Stimulated activated memory B cell treated with anti-CD40 and anti-IgM and Interleukin-4, amounts not matched to agents 10 μg/mL and 1 μg/mL and 100 μg/mL, for 72 hours (primary cell): ENCODE measurements at places on chromosomes 11 and 22.

DNA sequence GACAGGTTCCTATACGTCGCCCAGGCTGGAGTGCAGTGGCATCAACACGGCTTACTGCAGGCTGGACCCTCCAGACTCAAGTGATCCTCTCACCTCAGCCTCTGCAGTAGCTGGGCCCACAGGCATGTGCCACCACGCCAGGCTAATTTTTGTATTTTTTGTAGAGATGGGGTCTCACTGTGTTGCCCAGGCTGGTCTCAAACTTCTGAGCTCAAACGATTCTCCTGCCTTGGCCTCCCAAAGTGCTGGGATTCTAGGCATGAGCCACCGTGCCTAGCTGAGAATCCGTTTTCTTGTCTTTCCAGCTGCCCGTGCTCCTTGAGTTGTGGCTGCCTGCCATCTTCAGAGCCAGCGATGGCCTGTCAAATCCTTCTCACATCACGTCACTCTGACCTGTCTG lies 56.8 kb downstream of the MCM5 start:
- no peak for ATAC-seq

DNA sequence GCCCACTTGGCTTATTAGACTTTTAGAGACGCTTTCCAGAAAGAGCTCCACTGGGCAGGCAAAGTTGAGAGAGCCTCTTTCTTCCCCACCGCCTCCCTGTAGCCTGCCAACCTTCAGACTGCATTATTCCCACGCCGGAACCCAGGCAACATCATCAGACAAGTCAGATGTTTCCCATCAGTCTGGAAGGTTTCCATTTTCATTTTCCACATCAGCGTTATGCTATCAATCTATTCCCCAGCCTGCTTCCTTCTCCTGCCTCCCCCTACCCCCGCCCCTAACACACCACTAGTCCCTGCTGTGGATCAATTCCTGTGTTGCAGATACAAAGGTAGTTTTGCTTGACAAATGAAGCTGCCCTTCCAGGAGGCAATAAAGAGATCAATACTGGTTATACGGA lies 184.8 kb downstream of the DSCAML1 start:
- no peak for ATAC-seq

GRCh38 chr11:122069707-122070360 lies 46.2 kb downstream of the BLID start:
- no peak for ATAC-seq

GRCh38 chr22:39169797-39170466 lies 17.5 kb upstream of the CBX7 start:
- ATAC-seq: no peak

- no peak for ATAC-seq
Measured at GRCh38 chr11:2825261-2825888, 60.2 kb downstream of the CDKN1C start.
